NCI-H2081 (cell line): ENCODE measurements at places on chromosomes 13 and 19.

GRCh38 chr13:26919311-26919710 is 158.7 kb upstream of the GPR12 start:
- DNase-seq: no peak

GRCh38 chr19:29841559-29842367 is 30.0 kb downstream of the CCNE1 start:
- DNase-seq: no peak

DNA sequence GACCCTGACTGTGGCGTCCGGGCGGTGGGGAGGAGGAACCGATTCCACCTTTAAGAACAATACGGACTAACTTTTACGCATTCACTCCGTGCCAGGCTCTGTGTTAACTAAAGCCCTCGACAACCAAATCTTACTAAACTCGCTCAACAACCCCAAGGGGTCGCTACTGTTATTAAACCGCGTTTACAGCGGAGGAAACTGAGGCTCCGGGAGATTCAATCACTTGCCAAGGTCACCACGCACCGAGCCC is 1.2 kb downstream of the SAMD1 start:
- no peak for DNase-seq

DNA sequence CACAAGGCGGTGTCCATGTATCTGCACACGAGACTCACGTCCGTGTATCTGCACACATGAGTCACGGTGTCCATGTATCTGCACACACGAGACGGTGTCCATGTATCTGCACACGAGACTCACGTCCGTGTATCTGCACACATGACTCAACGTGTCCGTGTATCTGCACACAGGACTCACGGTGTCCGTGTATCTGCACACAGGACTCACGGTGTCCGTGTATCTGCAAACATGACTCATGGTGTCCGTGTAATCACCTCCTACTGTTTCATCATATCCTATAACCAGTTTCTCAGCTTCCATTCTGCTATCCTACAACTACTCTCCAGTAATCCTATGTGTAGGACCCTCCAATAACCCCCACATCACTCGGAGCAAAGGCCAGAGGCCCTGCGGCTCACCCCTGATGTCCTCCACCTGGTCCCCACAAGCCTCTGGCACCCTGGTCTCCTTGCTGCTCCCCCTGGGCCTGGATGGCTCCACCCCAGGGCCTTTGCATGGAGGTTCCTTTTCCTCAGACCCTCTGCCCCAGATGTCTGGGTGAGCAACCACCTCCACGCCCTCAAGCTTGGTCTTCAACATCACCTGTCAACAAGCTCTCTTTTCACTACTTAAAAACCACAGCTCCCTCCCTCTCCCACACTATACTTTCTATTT is 2.5 kb upstream of the TMEM255B start:
- no peak for DNase-seq

DNA sequence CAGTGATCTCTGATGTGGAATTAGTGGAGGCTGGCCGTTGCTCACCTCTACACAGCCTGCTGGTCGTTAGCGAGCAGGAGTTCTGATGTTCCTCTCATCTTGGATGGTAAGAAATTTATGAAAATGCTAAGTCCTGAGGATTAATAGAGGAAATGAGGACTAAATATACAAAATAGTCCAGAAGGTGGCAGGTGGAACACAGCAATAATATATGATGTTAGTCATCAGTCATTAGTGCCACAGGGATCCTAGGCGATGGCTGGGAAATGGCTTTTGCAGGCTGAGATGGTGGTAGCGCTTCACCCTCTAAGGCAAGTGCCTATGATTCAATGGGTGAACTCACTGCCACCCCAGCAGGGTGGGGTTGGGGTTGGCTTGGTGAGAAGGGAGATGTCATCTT is 338.6 kb upstream of the TMTC4 start:
- no peak for DNase-seq

GRCh38 chr13:64371045-64371444 is 2859.1 kb downstream of the PCDH9 start:
- no peak for DNase-seq

GRCh38 chr19:50626795-50627194 is 12.9 kb downstream of the SYT3 start:
- no peak for DNase-seq

GRCh38 chr19:35793381-35794165 is 18.2 kb downstream of the ARHGAP33 start:
- no peak for DNase-seq

DNA sequence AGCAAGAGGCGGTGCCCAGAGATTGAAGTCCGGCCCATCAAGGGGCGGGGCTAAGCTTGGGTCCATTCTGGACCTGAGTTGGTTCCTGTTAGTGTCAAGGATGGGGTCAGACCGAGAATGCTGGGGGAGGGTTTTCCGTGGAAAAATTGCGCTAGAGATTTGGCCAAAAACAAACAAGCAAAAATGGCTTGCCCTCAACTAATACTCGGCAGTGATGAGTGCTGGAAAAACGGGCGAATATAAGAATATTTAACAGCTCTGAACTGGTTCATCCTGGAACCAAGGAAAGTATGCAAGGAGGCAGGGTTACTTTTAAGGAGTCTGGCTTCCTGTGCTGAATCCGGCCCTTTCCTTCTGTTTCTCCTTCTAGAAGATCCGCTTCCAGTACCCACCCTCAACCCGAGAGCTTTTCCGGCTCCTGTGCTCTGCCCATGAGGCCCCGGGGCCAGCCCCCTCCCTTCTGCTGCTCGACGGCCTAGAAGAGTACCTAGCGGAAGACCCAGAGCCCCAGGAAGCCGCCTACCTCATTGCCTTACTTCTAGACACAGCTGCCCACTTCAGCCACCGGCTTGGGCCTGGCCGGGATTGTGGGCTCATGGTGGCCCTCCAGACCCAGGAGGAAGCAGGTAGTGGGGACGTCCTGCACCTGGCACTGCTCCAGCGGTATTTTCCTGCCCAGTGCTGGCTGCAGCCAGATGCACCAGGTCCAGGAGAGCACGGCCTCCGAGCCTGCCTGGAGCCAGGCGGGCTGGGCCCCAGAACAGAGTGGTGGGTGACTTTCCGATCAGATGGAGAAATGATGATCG is 880 bp downstream of the SWSAP1 start:
- peak; percentile 35 for DNase-seq

- peak; percentile 77 for DNase-seq
These were observed 51.5 kb downstream of the SKA3 start for GRCh38 chr13:21124852-21125251.

DNA sequence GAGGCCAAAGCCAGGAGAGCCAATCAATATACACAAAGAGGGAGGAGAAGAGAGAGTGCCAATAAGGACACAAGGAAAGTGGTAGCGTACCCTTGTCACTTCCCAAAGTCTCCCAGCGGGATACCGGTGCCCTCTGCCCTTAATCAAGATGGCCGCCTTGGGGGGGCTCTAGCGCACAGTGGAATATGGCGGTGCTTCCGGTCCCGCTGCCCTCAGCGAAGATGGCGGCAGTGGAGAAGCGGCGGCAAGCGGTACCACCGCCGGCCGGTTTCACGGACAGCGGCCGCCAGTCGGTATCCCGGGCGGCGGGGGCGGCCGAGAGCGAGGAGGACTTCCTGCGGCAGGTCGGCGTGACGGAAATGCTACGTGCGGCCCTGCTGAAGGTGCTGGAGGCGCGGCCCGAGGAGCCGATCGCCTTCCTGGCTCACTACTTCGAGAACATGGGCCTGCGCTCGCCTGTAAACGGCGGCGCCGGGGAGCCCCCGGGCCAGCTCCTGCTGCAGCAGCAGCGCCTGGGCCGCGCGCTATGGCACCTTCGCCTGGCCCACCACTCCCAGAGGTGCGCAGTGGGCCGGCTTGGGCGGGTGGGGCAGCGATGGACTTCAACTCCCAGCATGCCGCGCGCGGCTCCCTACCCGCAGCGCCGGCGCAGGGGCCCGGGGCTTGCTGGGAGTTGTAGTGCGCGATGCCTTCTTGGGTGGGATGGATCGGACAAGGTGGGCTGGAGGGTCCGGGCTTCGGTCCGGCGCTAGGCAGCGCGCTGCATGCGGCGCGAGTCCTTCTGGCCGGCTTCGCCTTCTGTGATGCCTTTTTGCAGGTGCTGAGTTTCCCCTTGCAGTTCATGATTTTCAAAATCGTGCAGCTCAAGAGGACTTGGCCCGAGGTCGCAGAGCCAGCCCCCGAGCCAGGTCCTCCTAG is at the start of gene TPGS1:
Gene TPGS1 (plus strand): TSS at position 212 of the 918 bp plus-strand sequence. CDS start 10 bp downstream, at position 222.
- peak; percentile 83 for DNase-seq

DNA sequence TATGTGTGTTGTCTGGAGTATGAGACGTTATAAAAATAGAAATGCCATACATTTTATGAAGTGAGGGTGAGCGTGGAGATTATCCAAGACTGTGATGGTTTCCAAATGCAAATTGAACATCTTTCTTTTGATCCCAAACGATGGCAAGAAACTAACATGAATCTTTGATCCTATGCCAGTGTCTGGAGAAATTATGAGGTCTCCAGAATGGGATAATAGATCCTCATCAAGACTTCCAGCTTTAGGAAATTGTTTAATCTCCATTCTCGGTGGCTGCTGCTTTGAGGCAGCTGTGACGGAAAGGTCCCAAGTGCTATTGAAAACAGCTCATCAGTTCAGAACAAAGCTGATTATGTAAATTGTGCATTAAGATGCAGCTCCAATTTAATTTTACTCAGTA is 30.8 kb downstream of the CBY2 start:
- DNase-seq: no peak

DNA sequence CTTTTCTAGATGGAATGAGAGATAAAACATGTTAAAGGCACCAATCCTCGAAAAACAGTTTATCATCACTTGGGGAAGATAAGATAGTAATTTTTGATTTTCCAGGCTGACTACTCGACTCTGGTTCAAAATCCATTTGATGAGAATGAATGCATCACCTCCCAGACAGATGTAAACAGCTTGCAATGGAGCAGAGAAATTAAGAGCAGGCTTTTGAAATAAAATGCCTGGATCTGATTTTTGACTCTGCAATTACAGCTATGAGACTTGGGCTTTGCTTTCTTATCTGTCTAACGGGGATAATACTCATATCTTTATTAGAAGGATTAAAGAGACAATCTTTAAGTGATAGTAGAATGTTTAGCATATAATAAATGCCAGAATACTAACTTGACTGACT is 1148.9 kb downstream of the OLFM4 start:
- no peak for DNase-seq

GRCh38 chr13:61927648-61928047 is 512.0 kb upstream of the PCDH20 start:
- no peak for DNase-seq

GRCh38 chr13:73162912-73163911 is 104.4 kb downstream of the KLF5 start:
- DNase-seq: no peak

DNA sequence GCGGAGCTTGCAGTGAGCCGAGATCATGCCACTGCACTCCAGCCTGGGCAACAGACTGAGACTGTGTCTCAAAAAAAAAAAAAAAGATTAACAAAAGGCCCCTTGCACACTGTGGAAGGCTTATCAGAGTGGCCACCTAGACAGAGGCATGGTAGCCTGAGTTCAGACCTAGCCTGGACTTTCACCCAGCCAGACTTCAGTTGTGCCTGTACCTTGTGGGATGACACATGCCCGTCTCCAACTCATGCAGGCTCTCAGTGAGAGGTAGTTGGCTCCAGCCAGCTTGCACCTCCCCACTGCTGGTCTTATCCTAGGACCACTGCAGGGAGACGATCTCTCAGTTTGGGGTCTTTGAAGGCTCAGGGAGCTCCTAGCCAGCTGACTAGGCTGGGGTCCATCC is 52.2 kb downstream of the GATAD2A start:
- DNase-seq: no peak

GRCh38 chr19:52527956-52528351 is 486 bp downstream of the ZNF808 start:
- DNase-seq: no peak

DNA sequence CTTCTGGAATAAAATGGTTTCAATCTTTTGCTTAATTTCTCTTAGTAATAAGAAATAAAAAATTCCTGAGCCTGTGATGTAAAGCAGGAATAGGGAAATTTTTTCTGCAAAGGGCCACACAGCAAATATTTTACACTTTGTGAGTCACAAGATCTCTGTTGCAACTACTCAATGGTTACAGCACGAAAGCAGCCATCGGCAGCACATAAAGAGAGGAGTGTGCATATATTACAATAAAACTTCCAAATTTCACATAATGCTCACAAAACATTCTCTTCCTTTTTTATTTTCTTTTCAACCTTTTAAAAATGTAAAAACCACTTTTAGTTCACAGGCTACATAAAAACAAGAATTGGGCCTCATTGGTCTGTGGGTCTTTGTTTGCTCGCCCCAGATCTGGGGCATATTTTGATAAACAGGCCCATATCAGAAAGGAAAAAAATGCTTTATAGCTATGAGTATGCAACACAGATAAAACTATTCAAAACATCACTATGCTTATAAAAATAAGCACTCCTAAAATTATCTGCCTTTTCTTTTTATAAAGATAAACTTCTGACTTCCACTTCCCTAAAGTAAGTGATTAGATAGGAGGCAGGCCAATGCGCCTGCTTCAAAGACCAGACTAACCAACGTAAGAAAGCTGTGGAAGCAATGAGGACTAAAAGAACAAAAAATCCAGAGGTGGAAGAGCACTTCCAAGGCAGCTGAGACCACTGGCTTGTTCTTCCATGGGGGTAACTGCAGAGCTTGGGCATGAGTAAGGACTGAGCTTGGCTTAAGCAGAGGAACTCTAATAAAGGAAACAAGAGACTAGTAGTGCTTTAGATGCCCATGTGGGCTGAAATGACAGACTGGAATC is 26.5 kb downstream of the MYCBP2 start:
- no peak for DNase-seq
